D721Med (cell line): ENCODE measurements at places on chromosomes 7 and 10.

DNA sequence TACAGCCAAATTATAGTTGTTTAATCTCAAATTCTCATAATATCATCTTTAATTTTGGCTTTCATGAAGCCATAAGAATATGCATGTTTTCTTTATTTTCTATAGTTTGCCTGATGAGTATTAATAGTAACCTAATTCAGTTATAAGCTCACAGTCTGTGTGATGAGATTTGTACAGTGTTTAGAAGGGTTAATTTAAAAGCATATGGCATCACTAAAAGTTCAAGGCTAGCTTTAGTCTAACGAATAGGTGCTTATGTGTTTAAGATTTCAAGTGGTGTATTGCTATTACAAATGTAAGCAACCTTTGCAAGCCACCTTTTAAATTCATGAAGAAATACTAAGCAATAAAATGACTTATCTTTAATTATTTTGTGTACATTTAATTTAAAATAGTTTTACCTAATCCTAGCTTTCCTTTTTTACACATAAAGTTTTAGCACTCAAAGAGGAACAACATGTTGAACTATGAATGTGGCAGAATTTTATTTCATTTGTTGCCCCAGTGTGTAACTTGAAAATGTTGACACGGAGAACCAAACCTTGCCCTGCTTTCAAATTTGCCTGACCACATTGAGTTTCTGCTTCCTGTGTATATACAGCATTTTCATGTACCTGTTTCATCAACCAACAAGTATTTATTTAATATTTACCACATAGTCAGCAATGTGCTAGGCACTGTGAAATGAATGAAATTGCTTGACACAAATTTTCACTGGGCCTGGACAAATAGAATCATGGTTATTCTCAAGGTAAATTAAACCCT lies 41.5 kb downstream of the TET1 start:
- no peak for DNase-seq

DNA sequence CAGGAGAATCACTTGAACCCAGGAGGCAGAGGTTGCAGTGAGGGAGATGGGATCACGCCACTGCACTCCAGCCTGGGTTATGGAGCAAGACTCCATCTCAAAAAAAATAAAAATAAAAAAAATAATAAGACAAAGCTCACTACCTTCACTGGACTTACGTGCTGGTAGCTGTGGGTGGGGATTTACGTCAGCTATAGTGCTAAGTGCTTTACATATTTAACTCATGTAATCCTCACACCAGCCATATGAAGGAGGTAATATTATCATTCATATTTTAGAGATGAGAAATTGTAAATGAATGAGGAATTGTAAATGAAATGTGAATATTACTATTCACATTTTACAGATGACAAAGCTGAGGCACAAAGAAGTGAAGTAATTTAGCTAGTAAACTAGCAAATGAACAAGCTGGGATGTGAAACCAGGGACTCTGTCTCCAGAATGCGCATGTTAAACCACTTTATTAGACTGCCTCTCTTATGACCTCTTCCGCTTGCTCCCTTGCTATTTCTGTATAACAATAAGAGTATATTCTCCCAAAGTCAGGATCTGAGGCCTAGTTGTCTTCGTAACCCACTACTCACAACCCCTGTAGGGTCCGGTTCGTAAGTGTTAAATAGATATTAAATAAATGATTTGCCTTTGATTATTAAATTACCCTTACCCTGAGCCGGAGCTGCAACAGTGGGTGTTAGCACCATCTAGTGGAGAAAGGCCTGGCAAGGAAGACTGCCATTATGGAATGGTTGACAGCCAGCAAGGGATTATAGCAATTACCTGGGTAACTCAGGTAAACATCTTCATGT lies 70.2 kb downstream of the HTR7 start:
- DNase-seq, result no peak

GRCh38 chr7:34060196-34060947 lies 155.0 kb downstream of the BMPER start:
- DNase-seq, result no peak

- no peak for DNase-seq
Measured at GRCh38 chr10:49595003-49595712, 15.0 kb upstream of the SLC18A3 start.

- no peak for DNase-seq
Measured at GRCh38 chr10:59985639-59986038, 79.3 kb upstream of the CCDC6 start.

- no peak for DNase-seq
Measured at GRCh38 chr7:94656658-94656924, 658 bp upstream of the SGCE start.

GRCh38 chr10:12681252-12681651 lies 320.3 kb downstream of the CCDC3 start:
- no peak for DNase-seq

GRCh38 chr10:132939957-132940790 lies 2.2 kb downstream of the CFAP46 start:
- no peak for DNase-seq

- no peak for DNase-seq
Measured at GRCh38 chr10:79193694-79194382, 125.1 kb downstream of the ZMIZ1 start.

- DNase-seq, result no peak
Measured at GRCh38 chr7:16178092-16178491, 243.2 kb downstream of the CRPPA start.

DNA sequence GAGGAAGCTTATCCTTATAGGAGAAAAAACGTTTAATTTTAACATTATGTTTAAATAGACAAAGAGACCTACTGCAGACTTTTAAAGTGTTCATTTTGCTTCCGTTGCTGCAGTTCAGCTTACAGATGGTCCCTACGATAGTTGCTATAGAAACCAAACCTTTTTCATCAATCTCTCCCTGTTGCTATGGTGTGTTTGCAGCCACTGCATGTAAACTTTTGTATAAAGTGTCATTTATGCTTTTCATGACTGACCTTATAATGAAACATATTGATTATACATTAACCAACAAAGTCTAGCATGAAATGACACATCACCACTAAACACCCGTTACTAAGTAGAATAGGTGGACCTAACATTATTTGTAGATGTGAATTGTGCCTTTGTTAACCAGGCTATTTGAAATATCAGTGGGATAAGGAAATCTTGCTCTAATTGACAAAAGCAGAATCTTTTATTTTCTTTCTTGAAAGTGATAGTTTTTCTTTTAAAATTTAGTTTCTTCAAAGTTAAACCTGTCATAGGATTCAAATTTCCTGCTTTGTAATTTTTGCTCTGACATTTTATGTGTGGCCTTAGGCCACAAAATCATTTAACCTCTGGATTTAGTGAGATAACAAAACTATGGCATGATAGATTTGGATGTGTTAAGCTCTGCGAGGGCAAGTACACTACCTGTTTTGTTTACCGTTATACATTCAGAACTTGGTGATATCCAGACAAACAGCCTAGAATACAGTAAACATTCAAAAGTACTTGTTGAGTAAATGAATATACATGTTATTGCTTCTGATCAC lies 64.0 kb downstream of the CACNB2 start:
- DNase-seq, result no peak

DNA sequence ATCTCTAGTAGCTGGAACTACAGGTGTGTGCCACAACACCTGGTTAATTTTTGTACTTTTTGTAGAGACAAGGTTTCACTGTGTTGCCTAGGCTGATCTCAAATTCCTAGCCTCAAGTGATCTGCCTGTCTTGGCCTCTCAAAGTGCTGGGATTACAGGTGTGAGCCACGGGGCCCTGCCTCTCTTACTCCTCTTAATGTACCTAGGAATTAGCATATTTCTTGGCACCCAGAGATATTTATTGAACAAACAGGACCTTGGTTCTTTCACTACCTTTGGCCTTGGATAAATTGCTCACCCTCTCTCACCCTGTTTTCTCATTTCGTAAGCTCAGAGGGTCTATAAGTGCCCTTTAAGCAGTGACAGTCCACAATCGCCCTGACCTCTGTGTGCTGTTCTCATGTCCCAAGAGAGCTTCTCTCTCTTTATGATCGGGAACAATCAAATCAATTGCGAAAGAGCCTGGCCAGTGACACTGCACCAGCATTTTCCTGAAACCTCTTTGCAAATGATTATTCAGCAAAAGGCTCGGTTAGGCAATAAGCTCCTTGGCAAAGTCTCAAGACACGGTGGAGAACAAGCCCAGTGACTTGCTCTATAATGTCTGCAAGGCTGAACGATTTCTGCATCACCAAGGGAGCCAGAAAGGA lies 117.7 kb downstream of the APBB1IP start:
- no peak for DNase-seq

DNA sequence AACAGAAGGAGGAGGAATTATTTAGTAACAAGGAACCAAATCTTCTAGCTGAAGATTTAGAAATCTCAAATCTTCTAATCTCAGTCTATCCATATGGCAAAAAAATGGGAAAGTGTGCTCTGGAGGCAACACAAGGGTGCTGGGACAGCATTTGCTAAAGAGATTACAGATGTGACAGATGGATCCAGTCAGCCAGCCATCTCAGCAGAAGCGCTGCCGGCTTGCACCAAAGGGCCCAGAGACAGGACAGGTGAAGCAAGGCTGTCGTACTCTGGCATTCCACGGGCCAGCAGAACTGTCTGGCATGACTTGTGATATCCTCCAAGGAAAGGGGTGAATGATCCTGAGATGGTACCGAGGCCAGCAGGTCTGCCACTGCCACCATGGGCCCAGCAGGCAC lies 45.7 kb upstream of the GJD4 start:
- DNase-seq, result peak; percentile 36

DNA sequence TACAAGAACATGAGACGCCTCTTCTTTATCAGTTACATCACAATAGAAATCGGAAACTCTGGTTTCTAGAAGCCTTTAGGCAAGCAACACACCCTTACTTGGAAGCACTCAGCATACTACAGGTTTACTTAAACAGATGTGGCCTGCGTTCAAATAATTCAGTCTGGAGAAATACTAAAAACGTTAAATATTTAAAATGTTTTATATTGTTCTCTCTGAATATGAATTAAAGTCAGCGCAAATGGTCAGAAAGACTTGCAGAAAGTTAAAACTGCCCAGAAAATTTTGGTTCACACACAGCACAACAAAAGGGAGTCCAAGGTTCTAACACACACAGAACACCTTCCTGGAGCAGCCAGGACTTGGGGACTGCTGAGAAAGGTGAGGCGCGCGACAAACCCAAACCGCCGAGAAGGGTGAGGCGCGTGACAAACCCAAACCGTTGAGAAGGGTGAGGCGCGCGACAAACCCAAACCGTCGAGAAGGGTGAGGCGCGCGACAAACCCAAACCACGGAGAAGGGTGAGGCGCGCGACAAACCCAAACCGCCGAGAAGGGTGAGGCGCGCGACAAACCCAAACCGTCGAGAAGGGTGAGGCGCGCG lies 25.8 kb downstream of the ESYT2 start:
- no peak for DNase-seq

- no peak for DNase-seq
Measured at GRCh38 chr7:116978006-116978405, 24.7 kb downstream of the ST7 start.

- peak; percentile 47 for DNase-seq
Measured at GRCh38 chr10:118595598-118596425, at the start of gene PRLHR. Gene PRLHR, minus strand, starts transcription at chr10:118595648. Its CDS starts 404 bp downstream, at chr10:118595244.

GRCh38 chr7:101902680-101903514 lies 85.5 kb downstream of the CUX1 start:
- DNase-seq, result no peak

- no peak for DNase-seq
Measured at GRCh38 chr10:69915215-69915560, 113.5 kb downstream of the COL13A1 start.

DNA sequence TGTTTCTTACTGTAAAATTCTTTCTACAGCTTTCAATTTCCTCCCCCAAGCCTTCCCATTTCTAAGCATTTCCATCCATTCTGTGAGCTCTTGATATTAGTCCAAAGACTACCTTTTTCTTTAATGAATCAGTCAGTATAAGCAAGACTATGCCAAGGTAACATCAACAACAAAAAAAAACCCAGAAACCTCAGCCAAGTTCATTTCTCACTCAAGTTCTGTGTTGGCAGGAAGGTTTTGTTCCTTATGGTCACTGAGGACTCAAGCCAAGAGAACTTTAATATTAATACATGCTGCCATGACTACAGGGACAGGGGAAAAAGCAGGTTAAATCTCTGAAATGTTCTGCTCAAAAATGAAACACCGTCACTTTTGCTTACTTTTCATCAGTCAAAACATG lies 621.2 kb upstream of the NRP1 start:
- no peak for DNase-seq

GRCh38 chr7:156919132-156919713 lies 26.2 kb upstream of the LMBR1 start:
- DNase-seq, result no peak

- no peak for DNase-seq
Measured at GRCh38 chr7:94649450-94649849, 6.5 kb downstream of the SGCE start.

DNA sequence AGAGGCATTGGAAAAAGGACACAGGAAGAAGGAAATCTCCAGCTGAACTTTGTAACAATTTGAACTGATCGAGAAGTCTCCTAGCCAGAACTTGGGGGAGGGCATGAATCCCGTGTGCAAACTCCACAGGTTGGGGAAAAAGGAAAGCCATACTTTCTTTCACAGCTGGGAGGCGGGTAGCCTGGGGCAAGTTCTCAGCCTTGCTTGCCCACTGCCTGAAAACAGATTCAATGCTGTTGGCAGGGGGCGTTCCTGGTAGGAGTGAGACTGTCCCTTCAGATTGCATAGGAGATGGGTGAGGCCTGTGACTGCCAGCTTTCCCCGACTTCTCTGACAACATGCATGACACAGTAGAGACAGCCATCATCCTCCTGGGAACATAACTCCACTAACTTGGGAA lies 289.1 kb upstream of the PHF14 start:
- DNase-seq, result no peak

- no peak for DNase-seq
Measured at GRCh38 chr7:64174941-64175340, 32.1 kb upstream of the ZNF735 start.

DNA sequence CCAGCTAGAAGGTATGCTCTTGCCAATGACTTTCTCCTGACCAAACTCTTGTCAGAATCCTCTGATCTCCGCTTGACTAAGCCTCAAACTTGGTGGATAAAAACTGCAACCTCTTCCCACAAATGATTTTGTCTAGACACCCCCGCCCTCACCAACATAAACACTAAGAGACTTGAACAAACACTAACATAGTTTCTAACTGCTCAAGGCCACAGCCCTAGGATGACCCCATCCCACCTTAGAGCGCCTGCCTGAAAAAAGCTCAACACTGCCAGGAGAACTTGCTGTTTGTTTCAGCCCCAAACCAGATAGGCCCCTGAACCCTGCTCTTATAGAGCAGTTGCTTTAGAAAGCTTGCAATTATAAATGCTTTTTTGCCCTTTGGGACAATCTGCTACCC lies 71.8 kb downstream of the LRRN3 start:
- DNase-seq, result no peak

DNA sequence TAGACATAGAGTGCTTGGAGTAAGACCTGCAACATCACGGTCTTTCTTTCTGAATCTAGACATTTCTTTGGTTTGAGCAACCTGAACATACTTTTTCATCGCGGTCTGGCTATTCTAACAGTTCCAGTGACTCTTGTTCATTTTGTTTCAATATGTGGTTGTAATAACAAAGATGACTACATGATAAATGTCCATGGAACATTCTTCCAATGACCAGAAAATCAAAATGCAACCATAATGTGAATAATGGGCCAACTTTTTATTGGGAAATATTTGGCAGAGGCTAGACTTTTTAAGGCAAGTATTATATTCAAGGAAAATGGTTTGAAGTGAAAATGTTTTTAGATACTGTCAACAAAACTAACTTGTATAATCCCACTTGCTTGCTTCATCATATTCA lies 282.5 kb downstream of the INHBA start:
- no peak for DNase-seq
